ENCODE measurements at places on chromosomes 1 and 21. TPM values are rescaled to one million over a fixed set of nuclear protein-coding genes. Genes with fewer than 3 reads are reported as not detected.
A peak's percentile ranks its signal among the peaks of the same experiment; 100 is the strongest.

GRCh38 chr1:161848676-161849075, 82.6 kb downstream of the ATF6 start:
- no peak overlapping the region for H3K27ac ChIP-seq
- no peaks in the 10 kb centered on the region for H3K27me3 ChIP-seq
- no peak for DNase-seq

GRCh38 chr1:97160818-97161217, 439.2 kb downstream of the PTBP2 start:
- no peaks in the 10 kb centered on the region for H3K36me3 ChIP-seq
- H3K4me1 ChIP-seq = peaks cover 5% of the 10 kb centered on the region
- H3K4me3 ChIP-seq = no peak overlapping the region
- no peaks in the 10 kb centered on the region for H3K27me3 ChIP-seq

- no peak for DNase-seq
- no peak overlapping the region for H3K27ac ChIP-seq
- H3K4me1 ChIP-seq = no peaks in the 10 kb centered on the region
- no peaks in the 10 kb centered on the region for H3K36me3 ChIP-seq
- H3K4me3 ChIP-seq = no peak overlapping the region
Observed at GRCh38 chr1:230381585-230381984, 44.5 kb downstream of the PGBD5 start.

GRCh38 chr1:53508056-53508990, 49.1 kb downstream of the DMRTB1 start:
- DNase-seq = no peak
- no peak overlapping the region for H3K27ac ChIP-seq
- H3K27me3 ChIP-seq = no peaks in the 10 kb centered on the region
- H3K4me1 ChIP-seq = no peaks in the 10 kb centered on the region
- no peak overlapping the region for H3K4me3 ChIP-seq

DNA sequence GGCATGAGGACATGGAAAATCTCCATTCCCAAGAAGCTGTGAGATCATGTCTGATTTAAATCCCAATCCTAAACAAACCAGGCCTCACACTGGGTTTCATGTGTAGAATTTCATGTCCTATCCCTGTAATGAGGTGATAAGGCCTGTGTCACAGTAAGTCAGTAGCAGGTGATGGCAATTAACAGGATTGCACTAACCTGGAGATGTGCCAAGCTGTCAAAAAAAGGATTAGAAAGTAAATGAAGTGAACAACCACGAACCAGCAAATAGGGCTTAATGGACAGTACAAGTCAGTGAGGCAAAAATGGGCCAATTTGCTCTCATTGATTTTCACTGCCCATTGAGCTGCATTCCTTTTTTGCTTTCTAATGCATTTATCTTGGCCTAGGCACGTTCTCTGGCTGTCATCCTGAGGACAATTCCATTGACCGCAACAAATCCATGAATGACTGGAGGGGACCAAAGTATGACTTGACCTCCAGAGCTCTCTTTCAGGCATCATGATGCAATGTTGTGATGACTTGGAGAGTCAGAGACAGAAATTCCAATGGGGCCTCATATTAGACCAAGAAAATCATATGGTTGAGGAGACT, 673.6 kb upstream of the ADGRL2 start:
- H3K27me3 ChIP-seq = no peaks in the 10 kb centered on the region
- no peaks in the 10 kb centered on the region for H3K36me3 ChIP-seq
- no peak overlapping the region for H3K27ac ChIP-seq
- no peak for DNase-seq
- H3K4me3 ChIP-seq = no peak overlapping the region

GRCh38 chr1:226827458-226827857, 43.0 kb upstream of the PSEN2 start:
- no peaks in the 10 kb centered on the region for H3K27me3 ChIP-seq
- no peak for DNase-seq
- no peak overlapping the region for H3K4me3 ChIP-seq
- peak overlapping the region; percentile 61 for H3K27ac ChIP-seq

DNA sequence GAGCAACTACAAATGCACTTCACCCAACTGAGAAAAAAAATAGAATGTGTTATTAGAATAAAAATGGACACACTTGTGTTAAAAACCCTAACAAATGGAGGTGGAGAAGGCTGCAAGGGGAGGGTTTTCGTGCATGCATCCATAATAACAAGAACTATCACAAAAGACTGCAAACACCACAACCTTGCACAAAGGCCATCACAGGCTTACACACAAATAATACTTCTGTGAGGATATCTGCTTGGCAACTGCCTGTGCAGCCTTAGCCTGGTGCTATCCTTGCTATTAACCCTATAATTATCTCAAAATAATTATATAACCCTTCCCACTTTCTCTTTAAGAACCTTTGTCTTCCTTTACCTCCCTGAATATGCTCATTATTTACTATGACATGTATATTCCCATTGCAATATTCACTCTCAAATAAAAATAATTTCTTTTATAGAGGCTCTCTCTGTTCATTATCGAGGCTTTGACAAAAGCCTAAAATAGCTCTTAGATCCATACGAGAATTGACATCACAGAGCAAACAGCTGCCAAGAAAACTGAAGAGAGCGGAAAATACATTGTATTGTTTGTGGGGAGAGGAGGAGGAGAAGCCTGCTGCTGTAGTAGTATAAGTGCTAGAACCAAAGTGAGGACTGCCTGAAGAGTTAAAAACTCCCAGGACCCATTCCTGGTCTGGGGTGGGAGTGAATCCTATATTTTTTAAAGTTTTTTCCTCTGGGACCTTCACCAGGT, 1768.7 kb downstream of the BRINP3 start:
- H3K4me1 ChIP-seq = no peaks in the 10 kb centered on the region
- no peak overlapping the region for H3K4me3 ChIP-seq
- H3K27ac ChIP-seq = no peak overlapping the region
- no peak for DNase-seq
- H3K36me3 ChIP-seq = no peaks in the 10 kb centered on the region

DNA sequence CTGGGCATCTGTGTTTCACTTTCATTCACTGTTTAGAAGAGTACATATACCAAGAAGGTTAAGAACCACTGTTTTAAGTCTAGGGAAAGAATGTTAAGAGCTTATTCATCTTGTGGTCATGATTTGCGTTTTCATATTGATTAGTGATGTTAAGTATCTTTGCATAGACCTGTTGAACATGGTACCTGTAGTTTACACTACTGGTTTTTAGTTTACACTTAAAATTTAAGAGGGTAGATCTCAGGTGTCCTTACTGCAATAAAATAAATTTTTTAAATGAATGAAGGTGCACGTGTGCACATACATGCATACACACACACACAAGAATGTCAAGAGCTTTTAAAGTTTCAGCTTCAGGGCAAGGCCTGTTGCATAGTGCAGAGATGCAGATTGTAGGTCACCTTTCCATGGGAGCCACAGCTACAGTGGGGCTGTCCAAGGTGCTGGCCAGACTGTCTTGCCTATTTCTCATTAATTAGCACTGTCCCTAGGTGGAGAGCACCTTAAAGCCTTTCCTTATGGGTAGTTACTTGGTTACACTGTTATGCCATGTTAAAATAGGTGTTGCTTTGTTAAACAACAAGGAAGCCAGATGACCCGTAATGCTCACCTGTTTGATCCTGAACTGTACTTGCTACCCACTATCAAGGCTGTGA, 543.0 kb upstream of the DAB1 start:
- H3K36me3 ChIP-seq = no peaks in the 10 kb centered on the region
- H3K4me1 ChIP-seq = no peaks in the 10 kb centered on the region
- H3K4me3 ChIP-seq = no peak overlapping the region

GRCh38 chr1:244397131-244397530, 54.6 kb downstream of the ADSS2 start:
- no peaks in the 10 kb centered on the region for H3K4me1 ChIP-seq
- H3K4me3 ChIP-seq = no peak overlapping the region
- no peaks in the 10 kb centered on the region for H3K36me3 ChIP-seq
- H3K27ac ChIP-seq = no peak overlapping the region
- no peak for DNase-seq

- H3K36me3 ChIP-seq = no peaks in the 10 kb centered on the region
- H3K4me3 ChIP-seq = no peak overlapping the region
- H3K4me1 ChIP-seq = peaks cover 7% of the 10 kb centered on the region
Observed at GRCh38 chr1:101522486-101522885, 285.7 kb downstream of the S1PR1 start.

DNA sequence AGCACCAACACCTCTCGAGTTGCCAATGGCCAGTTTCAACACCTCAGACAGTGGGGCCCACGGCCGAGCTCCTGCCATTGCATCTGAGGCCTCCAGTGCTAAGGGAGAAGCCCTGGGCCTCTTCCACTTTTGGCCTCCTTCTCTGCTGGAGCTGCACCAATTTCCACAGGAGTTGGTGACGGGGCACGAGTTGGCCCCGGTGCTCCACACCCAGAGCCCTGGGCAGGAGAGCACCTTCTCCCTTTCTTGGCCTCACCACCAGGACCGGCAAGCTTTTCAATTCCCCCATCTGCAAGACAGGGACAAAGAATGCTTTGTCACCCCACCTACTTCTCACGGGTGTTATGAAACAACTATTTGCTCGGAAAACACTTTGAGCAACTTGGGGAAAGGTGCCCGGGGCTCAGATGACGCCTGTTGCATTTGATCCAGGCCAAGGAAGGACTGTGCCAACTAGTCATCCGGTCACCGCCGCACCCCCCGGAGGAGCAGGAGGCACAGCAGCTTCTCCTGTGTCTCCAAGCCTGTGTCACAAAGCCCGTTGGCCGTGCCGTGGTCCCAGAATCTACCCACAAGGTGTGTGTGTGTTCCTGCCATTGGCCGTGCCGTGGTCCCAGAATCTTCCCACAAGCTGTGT, 55.2 kb downstream of the TOMM20 start:
- H3K27me3 ChIP-seq = no peaks in the 10 kb centered on the region
- H3K4me3 ChIP-seq = no peak overlapping the region
- H3K27ac ChIP-seq = peak overlapping the region; percentile 79
- H3K36me3 ChIP-seq = no peaks in the 10 kb centered on the region
- peak; percentile 80 for DNase-seq

Gene GNG5
- total RNA-seq = 99.1 TPM

Gene CATSPERE
- total RNA-seq = 0.18 TPM

Gene CFAP141
- total RNA-seq = not detected

Gene TINAGL1
- total RNA-seq = 112 TPM

Gene GNG4
- 3.3 TPM for total RNA-seq

Gene FMO1
- total RNA-seq = 13.2 TPM

Gene C8B
- total RNA-seq = not detected

Gene TMEM82
- total RNA-seq = 29.5 TPM
